ENCODE measurements at places on chromosomes 4 and X. TPM values are rescaled to one million over a fixed set of nuclear protein-coding genes. Genes with fewer than 3 reads are reported as not detected.

LARP1B gene
- 34.1 TPM for total RNA-seq

DNA sequence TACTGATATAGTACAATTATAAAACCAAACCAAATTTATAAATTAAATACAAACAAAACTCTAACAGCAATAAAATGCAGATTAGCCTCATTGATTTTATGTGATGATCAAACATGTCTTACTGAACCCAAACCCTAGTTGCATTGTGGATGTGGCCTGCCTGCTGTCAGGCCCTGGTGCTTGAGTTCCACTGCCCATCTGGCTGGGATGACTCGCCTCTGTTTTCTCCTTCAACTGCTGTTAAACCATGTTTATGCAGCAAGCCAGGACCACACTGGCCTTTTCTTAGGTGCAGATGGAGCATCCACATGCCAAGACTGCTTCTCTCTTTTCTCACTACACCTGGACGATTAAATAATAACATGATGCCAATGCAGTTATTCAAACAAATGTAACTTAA lies 22.6 kb downstream of the NAP1L5 start:
- no peak for DNase-seq

DNA sequence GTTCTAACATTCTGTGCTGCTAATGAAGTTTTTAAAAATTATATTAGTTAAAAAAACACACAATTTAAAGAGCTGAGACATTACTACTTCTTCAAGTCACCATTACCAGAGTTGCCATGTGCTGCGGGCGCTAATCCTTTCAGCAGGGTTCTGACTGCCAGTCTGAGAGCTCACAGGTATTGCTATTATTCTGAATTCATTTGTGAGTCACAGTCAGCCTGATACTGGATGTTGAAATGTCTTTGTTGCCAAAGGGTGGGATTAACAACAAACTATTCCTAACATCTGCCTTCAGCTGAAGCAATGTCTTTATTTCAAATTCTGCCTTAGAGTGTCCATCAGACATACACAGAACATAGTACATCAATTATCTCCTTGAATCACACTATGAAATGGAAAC lies 197.1 kb upstream of the FGF13 start:
- DNase-seq: no peak

DNA sequence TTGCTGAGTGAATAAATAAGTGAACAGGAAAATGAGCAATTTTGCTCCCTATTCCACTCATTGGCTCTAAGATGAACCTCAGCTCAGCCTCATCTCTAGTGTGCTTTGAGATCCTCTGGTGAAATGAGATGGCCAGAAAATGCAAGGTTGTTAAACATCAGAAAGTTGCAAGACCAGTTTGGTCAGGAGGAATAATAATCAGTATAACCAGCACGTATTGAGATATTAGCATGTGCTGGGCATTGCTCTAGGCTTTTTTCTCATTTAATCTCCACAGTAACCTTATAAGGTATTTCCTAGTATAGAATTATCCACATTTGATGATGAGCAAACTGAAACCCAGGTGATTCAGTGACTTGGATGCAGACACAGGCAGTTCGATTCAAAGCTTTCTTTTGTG lies 110.5 kb upstream of the PAK3 start:
- no peak for DNase-seq

GRCh38 chr4:27467351-27467750 lies 606.7 kb downstream of the STIM2 start:
- no peak for DNase-seq

GRCh38 chrX:97070346-97070745 lies 186.6 kb downstream of the RPA4 start:
- DNase-seq: no peak

GRCh38 chrX:47645530-47645929 lies 4.8 kb downstream of the ELK1 start:
- DNase-seq: no peak

DNA sequence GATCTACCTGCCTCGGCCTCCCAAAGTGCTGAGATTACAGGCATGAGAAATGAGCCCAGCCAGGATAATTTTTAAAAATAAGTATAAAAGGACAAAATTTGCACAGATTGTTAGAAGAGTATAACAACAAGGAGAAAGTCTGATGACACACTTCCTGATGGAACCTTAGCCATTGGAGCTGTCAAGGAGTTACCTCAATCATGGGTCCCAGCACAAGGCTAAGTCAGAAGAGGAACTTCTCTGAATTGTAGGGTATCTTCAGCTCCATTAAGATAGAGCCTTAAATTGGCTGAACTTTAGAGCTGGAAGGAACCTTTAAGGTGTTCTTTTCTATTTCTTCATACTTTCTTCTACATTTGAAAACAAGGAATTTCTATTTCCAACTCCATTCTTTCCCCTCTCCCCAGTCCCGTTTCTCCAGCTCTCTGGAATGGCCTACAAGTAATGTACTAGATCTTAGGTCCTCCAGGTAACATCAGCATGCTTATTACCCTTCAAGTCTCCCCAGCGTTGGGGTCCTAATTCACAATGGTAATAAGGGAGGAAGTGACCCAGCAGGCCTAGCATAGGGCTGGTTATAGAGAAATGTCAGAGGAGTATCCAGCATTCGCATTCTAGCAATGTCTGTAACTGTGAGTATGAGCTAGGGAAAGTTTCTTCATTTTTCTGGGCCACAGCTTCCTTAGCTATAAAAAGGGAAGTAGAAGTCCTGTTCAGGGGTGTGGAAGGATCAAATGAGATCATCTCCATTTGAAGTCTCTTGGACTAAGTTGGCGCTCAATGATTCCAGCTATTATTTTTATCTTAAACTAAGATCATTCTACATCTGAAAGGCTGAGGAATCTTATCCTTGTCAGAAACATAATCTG lies 18.5 kb upstream of the RBPJ start:
- no peak for DNase-seq

DNA sequence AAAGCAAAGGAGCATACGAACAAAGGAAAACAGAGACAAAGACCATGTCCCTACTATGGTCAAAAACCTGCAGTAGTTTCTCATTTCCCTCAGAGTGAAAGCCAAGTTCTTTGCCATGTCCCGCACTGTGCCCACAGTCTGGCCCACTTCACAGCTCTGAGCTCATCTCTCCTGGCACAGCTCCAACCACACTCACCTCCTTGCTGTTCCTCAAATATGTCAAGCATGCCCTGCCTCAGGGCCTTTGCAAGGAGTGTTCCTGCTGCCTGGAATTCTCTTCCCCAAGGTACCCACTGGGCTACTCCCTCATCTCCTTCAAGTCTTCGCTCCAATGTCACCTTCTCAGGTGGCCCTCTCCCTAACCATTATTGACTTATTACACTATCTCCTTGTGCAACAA lies 72.1 kb downstream of the COX18 start:
- DNase-seq: no peak

DNA sequence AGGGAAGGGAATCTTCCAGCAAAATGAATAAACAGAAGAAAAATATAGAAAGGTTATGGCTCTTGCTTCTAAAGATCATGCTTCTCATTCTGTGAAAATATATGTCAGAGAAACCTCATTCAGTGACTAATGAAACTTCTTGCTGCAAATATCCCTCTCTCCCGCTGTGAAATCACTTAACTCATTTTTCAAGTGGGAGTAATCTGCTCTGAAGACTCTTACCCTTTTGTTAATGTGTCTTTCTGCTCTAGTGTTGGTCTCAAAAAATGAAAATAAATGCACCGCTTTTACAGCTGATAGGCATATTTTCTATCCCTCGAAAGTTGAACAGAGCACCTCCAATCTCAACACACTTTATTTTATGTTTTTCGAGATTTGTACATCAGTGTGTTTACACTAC lies 252.3 kb downstream of the NLGN4X start:
- no peak for DNase-seq

DNA sequence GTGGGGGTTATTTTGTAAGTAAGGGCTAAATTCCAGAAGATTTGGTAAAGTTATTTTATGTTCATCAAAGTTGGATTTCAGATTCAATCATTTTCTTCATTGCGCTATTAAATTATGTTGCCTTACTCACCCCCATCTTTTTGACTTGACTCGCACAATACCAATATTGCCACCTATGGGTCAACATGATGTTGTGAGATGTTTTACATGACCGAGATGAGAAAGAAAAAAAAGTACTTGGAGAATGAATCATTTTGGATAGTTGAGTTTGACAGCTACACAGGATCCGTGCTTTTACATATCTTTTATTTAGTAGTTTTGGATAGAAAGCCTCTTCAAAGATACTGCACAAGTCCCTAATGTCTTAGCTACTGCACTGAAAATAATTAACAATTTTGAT lies 224.2 kb upstream of the EMCN start:
- peak; percentile 4 for DNase-seq

DNA sequence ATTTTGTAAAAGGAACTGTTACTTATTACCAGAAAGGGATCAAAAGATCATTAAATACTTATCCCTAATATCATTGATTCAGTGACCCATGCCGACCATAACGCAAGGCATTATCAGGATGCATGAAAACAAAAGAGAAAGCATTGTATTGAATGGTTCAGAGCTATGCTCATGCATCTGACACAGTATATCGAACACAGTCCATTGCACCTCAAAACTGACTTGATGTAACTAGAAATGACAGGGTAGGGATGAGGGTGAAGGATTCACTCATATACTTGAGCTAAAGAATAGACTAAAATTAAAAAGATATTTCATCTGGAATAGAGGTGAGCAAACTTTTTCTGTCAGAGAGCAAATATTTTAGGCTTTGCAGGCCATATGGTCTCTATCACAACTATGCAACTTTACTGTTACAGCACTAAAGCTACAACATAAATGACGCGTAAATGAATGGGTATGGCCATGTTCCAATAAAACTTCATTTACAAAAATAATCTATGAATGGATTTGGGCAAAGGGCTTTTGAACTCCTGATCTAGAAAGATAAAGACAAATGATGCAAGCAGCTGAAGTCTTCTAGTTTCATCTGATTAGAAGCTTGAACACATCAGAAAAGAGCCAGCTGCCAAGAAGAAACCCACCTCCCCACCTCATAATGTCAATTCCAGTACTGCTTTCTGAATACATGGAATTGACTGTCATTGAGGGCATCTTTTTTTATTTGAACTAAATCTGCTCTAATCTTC lies 12.9 kb upstream of the SPP1 start:
- DNase-seq: no peak

DNA sequence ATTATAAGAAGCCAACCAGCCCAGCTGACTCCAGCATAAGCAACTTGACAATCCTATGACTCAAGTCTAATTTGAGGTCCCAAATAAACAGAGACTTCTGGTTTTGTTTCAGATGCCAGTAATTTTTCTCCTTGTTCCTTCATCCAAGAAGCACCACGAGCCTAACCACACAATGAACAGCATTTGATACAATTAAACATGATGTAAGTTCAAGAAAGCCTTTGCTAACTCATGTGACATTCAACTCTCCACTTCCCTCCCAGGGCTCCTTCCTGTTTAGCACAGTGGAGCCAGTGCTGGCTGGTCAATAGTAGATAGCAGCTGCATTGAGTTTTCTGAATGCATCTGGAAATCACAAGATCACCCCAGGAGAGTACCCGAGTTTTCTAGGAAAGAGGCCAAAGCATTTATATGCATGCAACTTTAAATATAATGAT lies 206.3 kb downstream of the ARHGAP24 start:
- no peak for DNase-seq

- peak; percentile 19 for DNase-seq
Measured at GRCh38 chrX:11381464-11381863, 88.3 kb downstream of the AMELX start.

DNA sequence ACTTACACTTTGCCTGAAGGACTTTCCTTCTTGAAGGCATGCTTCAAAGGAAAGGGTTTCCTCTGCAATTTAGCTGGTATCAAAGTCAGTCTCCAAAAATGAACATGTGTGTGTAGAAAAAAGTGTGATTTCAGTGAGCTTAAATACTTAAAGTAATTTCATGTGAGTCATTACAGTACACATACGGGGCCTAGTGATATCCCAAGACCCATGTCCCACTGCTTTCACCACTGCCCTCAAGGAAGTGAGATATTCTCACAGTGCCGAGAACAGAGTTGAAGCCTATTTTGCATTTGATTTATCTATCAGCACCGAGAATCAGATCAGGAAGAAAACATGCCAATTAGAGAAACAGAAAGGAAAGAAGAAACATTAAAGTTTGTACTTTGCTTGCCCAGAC lies 61.0 kb downstream of the CHST7 start:
- DNase-seq: no peak

- no peak for DNase-seq
Measured at GRCh38 chr4:59127006-59127405, 2016.8 kb upstream of the IGFBP7 start.

GRCh38 chr4:130646886-130647285 lies 1550.9 kb downstream of the C4orf33 start:
- no peak for DNase-seq

Data from H7 (cell line).